ENCODE measurements at places on chromosomes 4 and X.

DNA sequence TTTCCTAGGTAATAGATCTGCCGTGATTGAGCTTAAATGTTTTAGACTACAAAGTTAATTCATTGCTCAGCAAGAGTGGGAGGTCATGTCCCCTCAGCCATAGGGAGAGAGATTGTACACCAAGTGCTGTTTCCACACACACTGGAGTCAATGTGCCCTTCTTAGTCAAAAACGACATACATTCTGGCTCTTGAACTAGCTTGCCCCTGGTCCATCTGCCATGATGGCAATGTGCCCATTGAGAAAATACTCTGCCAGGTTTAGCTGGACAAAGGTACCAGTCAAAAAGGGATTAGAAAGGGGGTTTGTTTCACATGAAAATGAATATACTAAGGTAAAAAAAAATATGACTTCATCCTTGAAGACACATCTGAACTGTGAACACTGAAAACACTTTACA, 377.1 kb upstream of the ADGRL3 start:
- DNase-seq = no peak

GRCh38 chrX:85114776-85115175, 111.1 kb downstream of the APOOL start:
- DNase-seq = no peak

DNA sequence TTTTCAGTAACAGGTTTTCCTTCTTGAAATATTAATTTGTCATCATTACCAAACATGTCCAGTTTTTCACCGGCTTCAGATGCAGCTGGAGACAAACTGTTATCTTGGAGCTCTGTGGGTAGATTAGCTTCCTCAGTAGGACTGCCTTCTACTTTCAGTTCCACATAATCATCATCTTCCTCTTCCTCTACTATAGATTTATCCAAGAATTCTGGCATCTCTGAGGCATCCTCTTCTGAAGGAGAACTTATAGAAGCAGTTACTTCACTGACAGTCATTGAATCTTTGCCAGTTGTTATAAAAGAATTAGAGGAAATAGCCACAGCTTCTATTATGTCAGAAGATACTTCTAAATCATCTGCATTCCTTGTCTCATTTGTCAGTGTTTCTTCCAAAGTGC, 162.9 kb downstream of the LRBA start:
- no peak for DNase-seq

DNA sequence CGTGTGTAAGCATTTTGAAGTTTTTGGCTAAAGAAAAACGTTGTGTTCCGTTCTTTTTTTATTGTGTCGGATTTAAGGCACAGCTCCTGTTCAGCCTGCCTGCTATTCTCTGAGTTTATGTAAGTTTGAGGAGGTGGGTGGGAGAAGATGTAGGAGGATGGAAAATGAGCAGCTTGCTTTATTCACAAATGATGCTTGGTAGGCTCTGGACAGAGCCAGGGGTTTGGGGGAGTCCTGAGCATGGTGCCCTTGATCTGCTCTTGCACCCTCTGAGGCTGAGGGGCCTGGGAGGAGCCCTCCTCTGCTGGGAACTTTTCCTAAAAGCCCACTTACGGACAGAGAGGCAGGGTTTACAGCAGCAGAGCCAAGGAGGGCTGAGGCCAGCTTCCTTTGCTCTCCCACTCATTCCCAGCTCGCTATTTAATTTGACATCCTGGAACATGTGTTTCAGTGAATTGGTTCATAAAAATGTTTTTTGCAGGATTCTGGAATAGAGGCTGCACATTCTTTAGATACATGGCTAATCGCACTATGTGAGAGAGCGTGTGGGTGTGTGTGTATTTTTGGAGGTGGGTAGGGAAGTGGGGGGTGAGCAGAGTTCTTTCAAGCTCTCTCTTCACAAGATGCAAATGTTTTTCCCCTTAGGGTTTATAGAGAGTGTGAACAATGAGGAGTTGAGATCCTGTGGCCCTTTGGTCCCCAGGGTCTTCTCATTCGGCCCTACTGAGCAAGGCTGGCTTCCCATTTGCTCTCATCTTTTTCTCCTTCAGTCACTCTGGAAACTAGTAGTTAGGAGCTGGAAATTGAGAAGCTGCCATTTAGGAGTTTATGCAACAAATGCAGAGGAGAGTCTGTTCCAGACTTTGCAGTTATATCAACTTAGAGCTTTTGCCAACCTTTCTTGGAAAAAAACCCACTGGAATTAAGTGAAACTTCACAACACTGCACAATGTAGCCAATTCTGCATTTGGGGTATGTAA, 32.1 kb downstream of the TMEM131L start:
- DNase-seq = no peak

DNA sequence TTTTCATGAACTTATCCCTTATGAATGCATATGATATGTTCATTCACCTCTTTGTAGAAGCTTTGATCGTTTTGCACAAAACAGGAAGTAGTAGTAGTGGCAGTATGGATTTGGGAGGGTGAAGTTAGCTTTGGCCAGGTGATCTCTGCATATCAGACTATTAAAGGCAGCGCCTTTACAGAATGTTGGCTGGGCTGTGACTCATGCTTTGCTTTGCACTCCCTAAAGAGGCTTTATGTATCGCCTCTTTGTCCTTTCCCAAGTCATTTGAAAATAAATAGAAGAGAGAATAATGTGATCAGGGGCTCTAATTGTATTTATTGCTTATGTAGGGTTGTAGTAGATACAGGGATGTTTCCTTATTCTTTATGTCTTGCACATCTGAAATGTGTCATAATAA, 50.4 kb downstream of the SHROOM3 start:
- no peak for DNase-seq

GRCh38 chr4:158578476-158578875, 56.8 kb downstream of the RXFP1 start:
- no peak for DNase-seq

DNA sequence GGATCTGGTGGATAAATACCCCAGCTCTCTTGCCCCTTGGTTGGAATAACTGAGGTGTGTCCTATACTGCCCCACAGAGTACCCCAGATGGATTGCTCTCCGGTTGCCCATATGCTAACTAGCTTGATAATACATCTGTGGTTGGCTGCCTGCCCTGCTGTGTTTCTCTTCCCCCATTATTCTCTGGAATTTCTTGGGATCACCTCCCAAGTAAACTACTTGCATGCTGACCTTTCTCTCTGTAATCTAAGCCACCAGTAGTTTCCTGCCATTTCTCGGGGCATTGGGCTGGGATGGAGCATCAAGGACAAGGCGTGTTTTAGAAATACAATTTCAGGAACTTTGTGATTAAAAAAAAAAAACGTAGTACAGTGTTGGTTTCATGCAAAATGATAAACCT, 25.2 kb downstream of the PPP1R2C start:
- no peak for DNase-seq

- DNase-seq = no peak
Observed at GRCh38 chr4:75779105-75779757, 54.9 kb downstream of the USO1 start.

- DNase-seq = no peak
Observed at GRCh38 chr4:59393780-59394179, 1806.3 kb upstream of the ADGRL3 start.

DNA sequence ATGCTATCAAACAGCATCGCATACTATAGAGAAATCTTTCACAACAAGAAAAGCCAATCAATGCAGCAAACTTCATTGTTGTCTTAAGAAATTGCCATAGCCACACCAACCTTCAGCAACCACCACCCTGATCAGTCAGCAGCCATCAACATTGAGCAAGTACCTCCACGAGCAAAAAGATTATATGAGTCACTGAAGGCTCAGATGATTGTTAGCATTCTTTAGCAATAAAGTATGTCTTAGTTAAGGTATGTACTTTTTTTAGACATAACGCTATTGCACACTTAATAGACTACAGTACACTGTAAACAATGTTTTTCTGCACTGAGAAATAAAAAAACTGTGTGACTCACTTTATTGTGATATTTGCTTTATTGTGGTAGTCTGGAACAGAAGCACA, 37.8 kb upstream of the FUNDC1 start:
- no peak for DNase-seq

DNA sequence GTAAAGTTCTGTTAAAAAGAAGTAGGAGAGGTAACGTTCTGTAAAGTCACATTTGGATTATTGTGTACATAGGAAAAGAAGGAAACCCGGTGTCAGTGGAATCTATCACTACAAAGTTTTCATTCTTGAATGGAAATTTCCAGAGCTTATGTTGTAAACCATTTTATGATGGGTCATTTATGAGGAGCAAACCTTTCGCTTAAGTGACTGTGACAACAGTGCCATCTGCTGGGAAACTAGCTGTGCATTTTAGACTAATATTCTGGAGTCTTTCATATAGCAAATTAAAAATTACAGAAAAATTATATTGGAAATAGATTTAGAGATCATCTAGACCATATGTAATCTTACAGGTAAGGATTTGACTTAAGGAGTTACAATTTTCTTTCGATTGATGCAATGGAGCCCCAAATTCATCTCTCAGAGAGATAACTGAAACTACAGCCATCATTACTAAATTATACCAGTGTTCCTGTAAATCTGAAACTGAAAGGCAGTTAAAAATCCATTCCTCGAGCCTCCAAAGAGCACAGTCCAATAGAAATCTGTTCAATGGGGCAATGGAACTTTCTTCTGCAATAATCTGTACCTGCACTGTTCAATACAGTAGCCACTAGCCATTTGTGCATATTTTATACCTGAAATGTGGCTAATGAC, 26.9 kb downstream of the ASB9 start:
- DNase-seq = no peak

- no peak for DNase-seq
Observed at GRCh38 chr4:5125321-5125720, 74.0 kb downstream of the STK32B start.

DNA sequence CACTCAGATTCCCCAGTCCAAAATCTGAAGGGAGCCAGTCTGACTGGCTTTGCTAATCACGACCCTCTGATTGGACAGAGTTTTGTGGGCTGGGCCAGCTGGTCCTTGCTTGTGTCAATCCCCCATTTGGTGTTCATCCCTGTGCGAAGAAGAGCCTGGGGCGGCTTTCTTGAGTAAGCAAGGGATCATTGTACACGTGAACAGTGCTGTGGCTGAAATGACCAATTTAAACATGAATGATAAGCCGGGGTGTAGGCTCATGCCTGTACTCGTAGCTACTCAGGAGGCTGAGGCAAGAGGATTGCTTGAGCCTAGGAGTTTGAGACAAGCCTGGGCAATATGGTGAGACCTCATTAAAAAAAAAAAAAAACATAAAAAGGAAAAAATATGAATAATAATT, 379.1 kb downstream of the RAPGEF2 start:
- no peak for DNase-seq

GRCh38 chrX:15334561-15334960, 762 bp downstream of the PIGA start:
- DNase-seq = no peak

GRCh38 chr4:176422001-176422400, 102.2 kb downstream of the SPCS3 start:
- DNase-seq = no peak

DNA sequence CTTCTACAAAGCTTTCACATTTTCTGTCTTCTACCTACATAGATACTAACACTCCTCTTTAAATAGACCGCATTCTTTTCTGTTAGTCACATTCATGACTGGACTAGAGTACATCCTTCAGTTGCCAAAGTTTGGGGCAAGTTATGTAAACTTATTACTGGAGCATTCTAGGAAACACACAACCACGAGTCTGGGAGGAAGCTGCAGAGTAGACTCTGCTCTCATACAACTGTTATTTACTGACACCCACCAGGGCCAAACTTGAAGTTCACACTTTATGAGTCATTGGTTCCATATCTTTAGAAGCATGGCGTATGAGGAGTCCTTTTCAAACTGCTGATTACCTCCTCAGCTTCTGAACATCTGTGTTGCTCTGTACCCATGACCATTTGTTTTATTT, 87.0 kb downstream of the RNF150 start:
- DNase-seq = no peak

- no peak for DNase-seq
Observed at GRCh38 chrX:135015523-135016245, 6.7 kb downstream of the RTL8B start.

DNA sequence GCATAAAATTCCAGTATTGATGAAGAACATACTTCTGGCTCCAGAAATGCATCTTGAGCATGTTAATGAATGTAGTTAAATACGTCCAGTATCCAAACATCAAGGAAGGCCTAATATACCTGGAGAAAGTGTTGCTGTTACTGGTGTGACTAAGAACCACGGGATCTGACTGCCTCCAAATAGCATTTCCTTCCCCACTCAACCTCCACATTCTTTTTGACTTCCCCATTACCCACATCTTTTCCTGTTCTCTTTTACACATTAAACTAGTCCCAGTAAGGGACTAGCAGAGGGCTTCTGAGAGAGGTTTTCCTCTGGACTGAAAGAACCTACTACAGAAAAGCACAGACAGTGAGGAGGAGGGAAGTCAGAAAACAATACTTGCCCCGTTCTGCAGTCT, 482.8 kb upstream of the HTR2C start:
- DNase-seq = no peak

GRCh38 chr4:84298023-84298718, 200.9 kb downstream of the NKX6-1 start:
- DNase-seq = no peak

- DNase-seq = no peak
Observed at GRCh38 chr4:66294638-66295037, 624.3 kb upstream of the EPHA5 start.

DNA sequence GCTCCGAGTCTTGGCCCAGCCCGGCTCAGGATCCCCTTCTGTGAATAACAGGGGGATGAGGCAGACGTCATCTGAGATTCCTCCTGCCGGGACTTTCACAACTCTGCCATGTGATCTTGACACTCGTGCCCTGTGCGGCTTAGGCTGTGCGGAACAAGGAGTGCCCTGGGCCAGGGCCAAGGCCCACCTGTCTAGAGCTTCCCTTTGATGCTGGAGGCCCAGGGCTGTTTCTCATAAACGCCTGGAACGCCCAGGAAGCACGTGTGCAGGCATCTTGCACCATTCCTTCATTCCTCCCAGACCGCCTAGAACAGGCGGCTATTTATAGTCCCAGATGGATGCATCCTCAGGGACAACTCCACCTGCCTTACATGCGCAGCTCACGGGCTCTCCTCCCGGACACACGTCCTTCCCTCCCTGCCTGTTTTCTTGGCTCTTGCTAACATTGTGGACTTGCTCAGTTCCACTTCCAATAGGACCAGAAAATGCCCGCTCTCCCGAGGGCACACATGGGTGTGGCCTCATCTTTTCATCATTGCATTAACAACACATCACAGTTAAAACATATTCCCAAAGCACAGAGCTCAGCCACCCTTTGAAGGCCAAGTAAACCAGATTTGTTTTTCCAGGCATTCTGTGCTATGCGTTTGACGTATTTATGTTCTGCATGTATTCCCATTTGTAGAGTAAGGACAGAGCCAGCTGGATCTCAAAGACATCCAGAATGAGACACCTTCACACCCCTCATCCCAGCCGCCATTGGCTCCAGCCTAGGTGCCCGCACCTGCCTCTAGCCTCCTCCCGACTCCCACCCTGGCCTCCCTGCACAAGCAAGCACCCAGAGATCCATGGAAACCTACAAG, 57.2 kb downstream of the ABLIM2 start:
- DNase-seq = no peak

DNA sequence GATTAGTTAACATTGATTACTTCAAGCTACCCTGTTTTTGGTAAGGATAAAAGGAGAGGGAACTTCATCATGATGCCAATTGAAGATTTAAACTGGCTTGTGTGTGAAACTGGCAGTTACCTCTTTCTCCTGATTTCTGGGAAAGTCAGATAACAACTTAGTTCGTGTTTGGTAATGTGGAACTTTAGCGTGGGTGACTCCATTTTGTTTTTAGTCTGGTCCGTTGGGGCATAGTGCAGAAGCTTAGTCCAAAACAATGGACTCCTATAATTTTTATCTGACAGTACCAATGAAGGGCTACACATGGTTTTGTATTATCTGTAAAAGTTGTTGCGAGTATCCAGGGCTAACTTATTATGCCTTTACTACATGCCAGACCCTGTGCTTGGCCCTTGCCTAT, 294.9 kb downstream of the GUCY2F start:
- DNase-seq = no peak

Data from mesothelial cell of epicardium (in vitro differentiated cells).